ENCODE measurements at places on chromosomes 11 and 22. TPM values are rescaled to one million over a fixed set of nuclear protein-coding genes. Genes with fewer than 3 reads are reported as not detected.

The ANO9 gene
- total RNA-seq = 12.0 TPM

The NPAS4 gene
- not detected for total RNA-seq

The H19 gene
- 252 TPM for total RNA-seq

The IRAG1 gene
- total RNA-seq = 18.2 TPM

The FXYD6 gene
- 75.4 TPM for total RNA-seq

The KRTAP5-8 gene
- total RNA-seq = not detected

The CTSW gene
- 0.74 TPM for total RNA-seq

The DEUP1 gene
- total RNA-seq = not detected

DNA sequence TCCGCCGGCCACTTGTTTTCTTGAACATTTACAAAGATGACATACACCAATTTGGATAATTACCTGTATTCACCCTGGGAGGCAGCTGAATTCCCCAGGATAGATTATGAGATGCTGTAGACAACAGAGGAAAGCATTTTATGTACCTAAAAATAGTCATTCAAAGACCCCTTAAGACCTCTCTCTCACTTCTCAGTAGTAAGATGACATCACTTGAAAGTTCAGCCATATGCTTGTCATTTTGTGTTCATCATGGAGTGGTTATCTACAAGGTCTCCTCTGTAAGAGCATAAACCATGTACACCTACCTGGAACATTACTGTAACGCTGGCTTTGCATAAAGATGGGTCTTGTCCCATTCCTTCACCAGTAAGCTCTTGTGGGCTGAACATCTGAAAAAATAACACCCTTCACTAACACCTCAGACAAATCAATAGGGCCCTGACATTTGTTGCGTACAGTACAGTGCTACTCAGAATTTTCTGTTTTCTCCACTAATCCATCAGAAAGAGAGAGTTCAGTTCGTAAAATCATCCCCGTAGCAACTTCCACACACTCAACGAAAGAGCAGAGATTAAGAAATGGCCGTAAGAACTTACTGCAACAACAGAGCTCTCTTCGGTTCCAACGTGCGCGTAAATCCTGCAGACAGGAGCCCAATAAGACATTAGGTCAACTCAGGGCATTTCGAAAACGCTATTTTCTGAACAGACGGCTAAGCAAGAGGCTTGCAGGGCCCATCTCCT is 15.6 kb upstream of the WDR74 start:
- no peaks in the 10 kb centered on the region for H3K27me3 ChIP-seq
- peak overlapping the region; percentile 79 for H3K4me3 ChIP-seq
- peak overlapping the region; percentile 74 for H3K27ac ChIP-seq
- H3K36me3 ChIP-seq = no peaks in the 10 kb centered on the region

DNA sequence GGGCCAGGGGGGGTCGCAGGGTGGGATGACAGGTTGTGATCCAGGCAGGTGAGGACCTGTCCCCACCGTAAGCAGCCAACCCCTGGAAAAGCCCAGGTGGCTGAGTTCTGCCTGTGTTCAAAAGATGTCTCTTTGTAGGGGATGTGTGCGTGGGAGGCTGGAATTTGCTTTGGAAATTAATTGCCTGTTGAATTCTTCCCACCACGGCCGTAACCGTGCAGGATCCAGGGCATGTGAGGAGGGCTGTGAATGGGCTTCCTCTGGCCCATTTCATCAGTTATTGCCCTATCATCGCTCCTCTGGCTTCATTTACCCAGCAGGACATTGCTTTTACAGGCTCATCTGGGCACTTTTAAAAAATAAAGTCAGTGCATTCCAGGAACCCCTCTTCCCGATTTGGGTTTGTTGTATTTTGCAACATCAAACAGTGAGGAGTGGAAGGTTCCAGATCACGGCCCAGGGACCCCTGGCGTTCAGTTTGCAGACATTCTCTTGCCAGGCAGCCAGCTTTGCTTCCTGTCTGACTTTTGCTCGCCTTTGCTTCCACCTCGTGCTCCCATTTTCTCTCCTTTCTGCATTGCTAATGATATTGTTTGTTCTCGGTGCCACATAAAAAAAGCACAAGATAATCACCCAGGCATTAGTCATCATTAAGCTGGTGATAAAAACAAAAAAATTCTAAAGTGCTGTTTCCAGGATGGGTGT is 1306.6 kb downstream of the BRD1 start:
- no peaks in the 10 kb centered on the region for H3K36me3 ChIP-seq
- H3K27ac ChIP-seq = no peak overlapping the region
- DNase-seq = no peak
- no peak overlapping the region for H3K4me3 ChIP-seq
- H3K4me1 ChIP-seq = no peaks in the 10 kb centered on the region
- H3K27me3 ChIP-seq = no peaks in the 10 kb centered on the region

DNA sequence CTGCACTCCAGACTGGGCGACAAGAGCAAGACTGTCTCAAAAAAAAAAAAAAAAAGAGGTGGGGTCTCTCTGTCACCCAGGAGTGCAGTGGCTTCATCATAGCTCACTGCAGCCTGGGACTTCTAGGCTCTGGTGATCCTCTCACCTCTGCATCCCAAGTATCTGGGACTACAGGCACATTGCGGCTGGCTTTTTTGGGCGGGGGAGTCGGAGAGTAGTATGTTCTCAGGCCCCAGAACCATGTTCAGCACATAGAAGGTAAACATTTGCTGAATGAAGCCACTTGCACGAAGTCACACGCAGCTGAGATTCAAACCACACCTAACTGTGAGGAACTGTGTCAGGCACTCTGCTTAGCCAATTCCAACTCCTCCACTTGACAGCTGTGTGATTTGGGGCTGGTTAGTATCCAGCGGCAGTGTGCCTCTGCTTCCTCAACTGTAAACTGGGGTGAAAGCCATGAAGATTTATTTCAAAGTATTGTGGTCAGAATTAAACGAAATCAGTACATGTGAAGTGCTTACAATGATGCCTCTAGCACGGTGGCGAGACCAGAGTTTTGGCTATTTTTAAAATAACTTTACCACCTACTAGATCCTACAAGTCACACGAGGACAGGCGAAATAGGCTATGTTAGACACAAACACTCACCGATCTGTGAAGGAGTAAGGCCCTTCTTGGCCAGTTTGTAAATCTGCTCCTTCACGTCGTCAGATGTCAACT is 789 bp downstream of the RPS13 start:
- H3K4me1 ChIP-seq = peaks cover 35% of the 10 kb centered on the region
- H3K36me3 ChIP-seq = no peaks in the 10 kb centered on the region
- peak overlapping the region; percentile 91 for H3K4me3 ChIP-seq
- H3K27ac ChIP-seq = peak overlapping the region; percentile 92
- no peak for DNase-seq
- no peaks in the 10 kb centered on the region for H3K27me3 ChIP-seq

DNA sequence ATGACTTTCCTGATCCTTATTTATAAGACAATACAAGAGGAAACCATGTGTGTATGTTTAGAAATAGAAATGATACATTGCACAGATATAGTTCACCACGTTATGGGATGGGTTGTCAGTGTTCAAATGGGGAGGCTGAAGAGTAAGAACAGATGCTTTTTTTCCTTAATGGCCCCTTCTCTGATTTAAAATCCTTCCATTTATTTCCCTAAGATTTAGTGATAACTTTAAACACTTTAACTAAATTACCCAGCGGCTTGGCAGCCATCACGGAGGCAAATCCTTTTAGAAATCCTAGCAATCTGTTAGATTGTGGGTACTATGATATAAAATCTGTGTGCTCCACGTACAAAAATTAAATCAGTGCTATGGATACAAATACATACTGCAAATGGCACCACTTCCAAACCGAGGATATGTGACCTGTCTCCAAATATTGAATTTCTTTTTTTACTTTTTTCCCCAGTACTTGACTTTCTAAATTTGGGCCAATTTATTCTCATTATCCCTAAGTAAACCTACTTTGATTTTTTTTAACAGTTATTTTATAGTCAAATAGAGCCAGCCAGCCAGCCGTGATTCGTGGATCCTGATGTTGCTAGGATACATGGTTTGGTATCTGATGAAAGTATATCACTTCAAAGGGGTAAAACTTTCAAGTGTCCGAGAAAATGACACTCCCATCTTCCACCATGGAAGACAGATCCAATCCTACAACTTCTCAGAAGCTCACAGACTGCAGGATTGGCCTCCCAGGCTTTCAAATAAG is 46.1 kb downstream of the BDNF start:
- no peak overlapping the region for H3K27ac ChIP-seq
- no peaks in the 10 kb centered on the region for H3K27me3 ChIP-seq
- H3K4me1 ChIP-seq = no peaks in the 10 kb centered on the region
- DNase-seq = no peak
- no peak overlapping the region for H3K4me3 ChIP-seq
- peaks cover 9% of the 10 kb centered on the region for H3K36me3 ChIP-seq

DNA sequence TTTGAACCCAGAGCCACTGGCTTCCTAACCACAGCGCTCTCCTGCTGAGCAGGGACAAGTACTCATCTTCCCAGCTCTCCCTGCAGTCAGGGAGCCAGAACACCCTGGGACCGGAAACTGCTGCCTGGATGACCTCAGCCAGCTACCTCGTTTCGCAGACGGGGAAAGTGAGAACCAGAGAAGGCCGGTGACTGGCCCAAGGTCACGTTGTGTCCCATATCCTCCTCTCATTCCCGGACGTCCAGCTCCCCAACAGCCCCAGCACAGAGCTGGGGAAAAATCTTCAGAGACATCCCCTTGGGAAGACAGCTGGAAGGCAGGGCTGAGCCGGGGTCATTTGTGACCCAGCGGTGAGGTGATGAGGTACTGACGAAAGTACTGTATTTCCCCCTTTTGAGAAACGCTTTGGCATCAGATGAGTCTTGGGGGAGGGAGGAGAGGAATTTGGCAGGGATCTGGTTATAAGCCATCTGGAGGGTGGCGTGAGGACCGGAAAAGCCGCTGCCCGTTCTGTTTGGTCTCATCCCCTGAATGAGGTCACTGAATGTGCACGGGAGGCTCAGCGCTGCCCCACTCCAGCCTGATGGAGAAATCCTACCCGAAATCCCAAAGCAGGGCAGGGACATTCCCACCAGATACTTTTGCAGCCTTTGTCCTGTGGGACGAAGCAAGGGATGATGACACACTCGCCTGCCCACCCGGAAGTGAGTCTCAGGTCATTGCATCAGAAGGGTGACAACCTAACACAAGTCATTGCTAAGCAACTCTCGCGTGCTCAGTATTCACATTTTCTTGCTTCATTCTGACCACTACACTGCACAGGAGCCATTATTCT is 41.1 kb downstream of the LIF start:
- no peak overlapping the region for H3K4me3 ChIP-seq
- DNase-seq = no peak
- no peaks in the 10 kb centered on the region for H3K36me3 ChIP-seq
- peaks cover 87% of the 10 kb centered on the region for H3K4me1 ChIP-seq
- no peaks in the 10 kb centered on the region for H3K27me3 ChIP-seq

- no peak overlapping the region for H3K4me3 ChIP-seq
- DNase-seq = no peak
- H3K27ac ChIP-seq = no peak overlapping the region
Observed at GRCh38 chr11:11186249-11186648, 166.8 kb downstream of the CSNK2A3 start.

- no peak overlapping the region for H3K4me3 ChIP-seq
- DNase-seq = no peak
- no peaks in the 10 kb centered on the region for H3K36me3 ChIP-seq
- no peaks in the 10 kb centered on the region for H3K4me1 ChIP-seq
Observed at GRCh38 chr22:19011075-19011474, 75.0 kb upstream of the PRODH start.

DNA sequence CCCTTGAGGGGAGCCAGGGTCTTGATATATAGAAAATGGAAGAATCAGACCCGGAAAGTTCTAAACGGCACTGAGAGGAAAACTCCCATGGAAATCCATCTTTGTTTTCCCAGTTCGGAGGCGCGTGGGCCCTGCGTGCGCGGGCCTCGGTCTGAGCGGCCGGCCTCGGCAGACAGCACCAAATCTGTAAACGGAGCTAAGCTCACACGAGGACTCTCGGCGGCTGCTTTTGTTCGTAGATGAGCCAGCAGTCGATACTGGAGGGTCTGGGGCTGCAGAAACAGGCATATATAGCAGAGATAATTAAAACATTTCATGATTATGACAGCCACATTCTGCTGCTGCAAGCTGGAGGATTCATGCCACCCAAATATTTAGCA is 68.5 kb upstream of the PPARA start:
- H3K36me3 ChIP-seq = no peaks in the 10 kb centered on the region
- peak overlapping the region; percentile 95 for H3K4me3 ChIP-seq
- peaks cover 93% of the 10 kb centered on the region for H3K4me1 ChIP-seq

- no peaks in the 10 kb centered on the region for H3K36me3 ChIP-seq
- H3K4me1 ChIP-seq = no peaks in the 10 kb centered on the region
- DNase-seq = no peak
- no peak overlapping the region for H3K4me3 ChIP-seq
- no peaks in the 10 kb centered on the region for H3K27me3 ChIP-seq
Observed at GRCh38 chr22:29396126-29396525, 7.8 kb upstream of the AP1B1 start.

GRCh38 chr11:119741369-119742262 is 12.6 kb upstream of the NECTIN1 start:
- H3K4me1 ChIP-seq = peaks cover 25% of the 10 kb centered on the region
- H3K36me3 ChIP-seq = no peaks in the 10 kb centered on the region
- no peak for DNase-seq
- H3K27me3 ChIP-seq = no peaks in the 10 kb centered on the region
- H3K4me3 ChIP-seq = peak overlapping the region; percentile 29
- H3K27ac ChIP-seq = no peak overlapping the region

- no peak for DNase-seq
- H3K4me1 ChIP-seq = no peaks in the 10 kb centered on the region
- no peak overlapping the region for H3K4me3 ChIP-seq
- H3K27ac ChIP-seq = no peak overlapping the region
Observed at GRCh38 chr11:22807391-22807790, 22.2 kb downstream of the SVIP start.

DNA sequence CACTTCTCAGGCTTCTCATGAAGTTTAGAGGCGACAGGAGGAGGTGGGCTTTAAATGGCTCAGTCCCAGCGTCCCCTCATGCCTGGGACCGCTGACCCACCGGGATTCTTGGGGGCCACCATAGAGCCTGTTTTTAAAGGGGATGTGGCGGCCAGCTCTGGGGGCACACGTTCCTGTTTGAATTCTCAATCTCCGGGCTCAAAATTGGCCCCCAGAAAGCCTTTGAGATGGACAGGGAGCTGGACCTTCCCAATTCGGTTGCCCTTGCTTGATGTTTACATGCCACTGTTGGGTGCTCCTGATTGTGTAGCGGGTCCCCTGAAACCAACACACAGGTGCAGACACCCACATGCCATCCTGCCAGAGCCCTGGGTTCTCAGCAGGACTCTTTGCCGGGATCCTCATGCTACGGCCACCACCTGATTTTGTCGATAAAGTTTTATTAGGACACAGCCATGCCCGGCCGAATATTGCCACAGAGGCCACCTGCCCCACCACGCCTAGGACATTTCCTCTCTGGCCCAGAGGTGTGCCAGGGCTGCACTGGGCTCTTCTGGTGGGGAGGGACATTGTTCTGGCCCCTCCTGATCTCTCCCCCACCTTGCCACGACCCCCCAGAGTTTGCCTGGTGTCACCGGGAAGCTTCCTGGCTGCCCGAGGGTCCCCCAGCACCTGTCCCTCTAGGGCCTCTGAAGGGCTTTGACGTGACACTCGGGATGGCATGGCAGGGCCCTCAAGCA is 71.6 kb downstream of the KCNQ1 start:
- DNase-seq = no peak
- H3K4me3 ChIP-seq = no peak overlapping the region
- H3K36me3 ChIP-seq = no peaks in the 10 kb centered on the region
- no peaks in the 10 kb centered on the region for H3K27me3 ChIP-seq
- no peak overlapping the region for H3K27ac ChIP-seq
- no peaks in the 10 kb centered on the region for H3K4me1 ChIP-seq

All from vagina (tissue), 2 donors.